ENCODE measurements at places on chromosomes 12 and 14.

- no peak for DNase-seq
These were observed 159.5 kb upstream of the HMGA2 start for GRCh38 chr12:65664715-65665250.

GRCh38 chr12:85781766-85782165, 54.4 kb downstream of the RASSF9 start:
- DNase-seq, result peak; percentile 84

- no peak for DNase-seq
These were observed 38.8 kb downstream of the TESC start for GRCh38 chr12:117060246-117060928.

DNA sequence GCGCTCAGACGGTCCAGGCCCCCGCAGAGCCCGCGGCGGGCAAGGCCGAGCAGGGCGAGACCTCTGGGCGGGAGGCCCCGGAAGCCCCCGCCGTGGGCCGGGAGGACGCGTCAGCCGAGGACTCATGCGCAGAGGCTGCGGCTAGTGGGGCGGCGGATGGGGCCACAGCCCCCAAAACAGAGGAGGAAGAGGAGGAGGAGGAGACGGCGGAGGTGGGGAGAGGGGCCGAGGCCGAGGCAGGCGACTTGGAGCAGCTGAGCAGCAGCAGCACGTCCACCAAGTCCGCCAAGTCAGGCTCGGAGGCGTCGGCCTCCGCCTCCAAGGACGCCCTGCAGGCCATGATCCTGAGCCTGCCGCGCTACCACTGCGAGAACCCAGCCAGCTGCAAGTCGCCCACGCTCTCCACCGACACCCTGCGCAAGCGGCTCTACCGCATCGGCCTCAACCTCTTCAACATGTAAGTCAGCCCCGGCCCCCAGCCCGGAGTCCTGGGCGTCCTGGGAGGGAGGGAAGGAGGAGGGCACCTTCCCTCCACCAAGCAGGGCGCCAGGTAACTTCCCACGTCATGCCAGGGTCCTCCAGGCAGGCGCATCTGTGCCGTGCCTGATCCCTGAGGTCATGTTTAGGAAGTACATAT, 72.4 kb downstream of the IQSEC3 start:
- no peak for DNase-seq

DNA sequence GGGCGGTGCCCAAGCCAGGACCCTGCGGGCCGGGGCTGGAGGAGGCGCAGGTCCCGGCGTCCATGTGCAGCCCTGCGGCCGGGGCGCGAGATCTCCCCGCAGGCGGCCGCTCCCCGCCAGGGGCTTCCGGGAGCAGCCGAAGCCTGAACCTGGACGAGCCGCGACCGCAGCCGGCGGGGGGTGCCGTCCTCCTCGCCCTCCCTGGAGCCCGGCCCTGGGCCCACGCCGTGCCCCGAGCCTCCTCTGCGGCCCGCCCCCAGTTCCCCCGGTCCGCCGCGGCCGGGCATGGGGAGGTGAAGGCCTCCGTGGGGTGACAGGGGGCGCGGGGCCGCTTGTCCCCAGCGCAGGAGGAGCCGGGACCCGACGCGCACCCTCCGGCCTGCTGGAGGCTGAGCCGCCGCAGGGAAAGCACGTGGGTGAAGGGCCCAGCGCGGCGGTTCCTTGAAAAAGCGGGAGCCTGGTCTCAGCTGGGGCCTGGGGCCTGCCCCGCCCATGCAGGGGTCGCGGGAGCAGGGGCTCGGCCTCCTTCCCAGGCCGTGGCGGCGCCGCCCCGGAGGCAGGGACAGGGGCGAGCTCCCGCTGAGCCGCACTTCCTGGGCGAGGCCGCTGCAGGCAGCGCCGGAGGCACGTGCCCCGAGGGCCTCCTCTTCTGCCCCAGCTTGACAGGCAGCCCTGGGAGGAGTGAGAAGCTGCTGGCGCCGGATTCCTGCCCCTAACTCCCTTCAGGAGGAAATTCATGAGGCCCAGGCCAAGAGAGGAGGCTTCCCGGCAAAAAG, 55.6 kb upstream of the PPP2R5C start:
- no peak for DNase-seq

DNA sequence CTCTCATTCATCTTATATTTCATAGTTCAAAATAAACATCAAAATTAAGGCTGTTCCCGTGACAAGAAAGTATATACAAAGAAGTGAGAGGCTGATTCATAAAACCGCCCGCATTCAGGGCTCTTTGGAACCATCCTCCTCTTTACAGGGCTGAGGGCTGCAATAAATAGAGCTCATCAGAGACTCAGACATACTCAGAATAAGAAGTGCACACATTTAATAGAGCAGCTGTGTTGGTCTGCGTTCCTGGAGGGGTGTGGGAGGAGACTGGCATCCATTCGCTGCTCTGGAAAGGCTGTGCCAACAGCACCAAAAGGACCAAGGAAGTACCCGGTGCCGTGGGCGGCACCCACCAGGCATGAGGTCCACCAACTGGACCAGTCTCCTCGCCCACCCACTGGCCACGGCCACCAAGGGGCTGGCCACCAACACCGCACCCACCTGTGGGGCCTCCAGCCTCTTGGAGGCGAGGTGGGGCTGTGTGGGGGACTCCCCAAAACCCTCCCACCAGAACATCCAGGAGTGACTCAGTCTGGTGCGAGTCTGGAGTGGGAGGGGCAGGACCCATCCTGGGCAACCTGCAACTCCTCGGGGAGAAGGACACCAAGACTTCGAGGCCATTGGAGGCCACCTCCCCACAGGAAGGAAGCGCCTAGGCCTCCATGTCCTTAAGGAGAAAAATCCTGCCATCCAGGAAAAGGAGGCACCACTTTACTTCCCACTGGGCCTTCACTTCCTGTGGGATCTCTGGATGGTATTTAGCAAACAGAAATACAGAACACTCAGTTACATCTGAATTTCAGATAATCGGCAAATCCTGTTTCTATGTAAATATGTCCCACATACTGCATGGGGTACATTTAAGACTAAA, 32.7 kb downstream of the VCPKMT start:
- DNase-seq, result no peak

DNA sequence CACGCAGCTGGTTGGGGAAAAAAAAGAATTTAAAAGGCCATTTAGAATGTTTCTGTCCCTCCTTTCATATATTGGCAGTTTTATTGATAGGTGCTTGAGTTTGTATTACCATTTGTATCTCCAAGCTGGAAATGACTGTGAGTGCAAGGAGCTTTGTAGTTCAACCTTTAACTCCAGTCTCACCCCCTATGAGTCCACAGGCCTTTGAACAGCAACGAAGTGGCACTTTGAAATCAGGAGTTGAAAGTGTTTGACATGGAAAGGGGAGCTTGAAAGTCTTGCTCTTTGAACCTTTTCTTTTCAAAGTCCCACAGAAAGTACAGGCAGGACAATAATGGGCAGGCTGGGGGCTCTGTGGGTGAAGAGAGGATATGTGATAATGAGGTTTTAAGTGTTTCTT, 480.3 kb downstream of the RERGL start:
- DNase-seq, result no peak

DNA sequence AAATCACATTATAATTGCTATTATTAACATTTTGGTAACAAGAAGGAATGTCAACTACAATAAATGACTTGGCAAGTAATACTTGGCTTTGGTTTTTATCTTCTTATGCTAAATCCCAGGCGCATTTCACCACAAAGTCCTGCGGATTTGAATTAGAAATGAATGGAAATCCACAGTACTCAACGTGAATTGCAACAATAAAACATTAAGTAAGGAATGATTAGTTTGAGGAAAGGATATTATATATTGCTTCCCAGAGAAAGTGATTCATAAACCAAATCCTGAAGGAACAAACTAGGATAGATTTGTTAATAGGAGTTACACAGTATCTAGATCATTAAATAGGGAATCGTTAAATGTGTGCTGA, 1089.7 kb downstream of the TRHDE start:
- no peak for DNase-seq

DNA sequence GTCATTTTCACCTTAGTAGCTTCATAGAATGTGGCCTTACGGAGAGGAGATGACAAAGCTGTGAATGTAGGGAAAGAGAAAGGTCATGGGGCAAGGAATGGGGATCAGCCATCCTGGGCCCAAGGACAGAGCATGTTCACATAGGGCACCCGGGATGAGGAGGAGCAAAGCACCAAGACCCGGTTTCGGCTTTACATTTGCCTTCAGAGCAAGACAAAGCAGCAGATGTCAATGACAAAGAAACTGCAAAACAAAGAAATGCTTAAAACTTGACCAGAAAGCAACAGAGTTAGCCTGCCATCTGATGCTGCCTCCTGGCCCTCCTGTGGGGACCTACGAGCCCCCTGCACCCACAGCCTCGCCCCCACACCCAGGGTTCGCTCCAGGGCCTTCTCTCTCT, 249.2 kb downstream of the SLC41A2 start:
- DNase-seq, result no peak

DNA sequence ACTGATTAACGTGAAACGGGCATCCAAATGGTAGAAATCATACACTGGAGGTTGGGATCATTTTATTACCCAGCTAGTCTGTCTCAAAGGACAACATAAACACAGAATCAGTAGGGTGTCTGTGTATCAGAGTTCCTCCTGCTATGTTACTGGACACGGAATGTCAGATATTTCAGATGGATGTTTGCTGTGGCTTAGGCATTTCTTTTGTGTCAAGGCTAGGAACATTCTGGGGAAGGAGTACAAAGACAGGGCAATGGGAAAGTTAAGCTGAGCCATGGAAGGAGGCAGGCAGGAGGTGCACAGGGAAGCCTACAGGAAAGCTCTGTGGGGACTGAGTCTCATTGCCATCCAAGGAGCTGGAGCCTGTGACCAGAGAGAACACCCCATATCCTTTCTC, 254.6 kb downstream of the C12orf75 start:
- no peak for DNase-seq

DNA sequence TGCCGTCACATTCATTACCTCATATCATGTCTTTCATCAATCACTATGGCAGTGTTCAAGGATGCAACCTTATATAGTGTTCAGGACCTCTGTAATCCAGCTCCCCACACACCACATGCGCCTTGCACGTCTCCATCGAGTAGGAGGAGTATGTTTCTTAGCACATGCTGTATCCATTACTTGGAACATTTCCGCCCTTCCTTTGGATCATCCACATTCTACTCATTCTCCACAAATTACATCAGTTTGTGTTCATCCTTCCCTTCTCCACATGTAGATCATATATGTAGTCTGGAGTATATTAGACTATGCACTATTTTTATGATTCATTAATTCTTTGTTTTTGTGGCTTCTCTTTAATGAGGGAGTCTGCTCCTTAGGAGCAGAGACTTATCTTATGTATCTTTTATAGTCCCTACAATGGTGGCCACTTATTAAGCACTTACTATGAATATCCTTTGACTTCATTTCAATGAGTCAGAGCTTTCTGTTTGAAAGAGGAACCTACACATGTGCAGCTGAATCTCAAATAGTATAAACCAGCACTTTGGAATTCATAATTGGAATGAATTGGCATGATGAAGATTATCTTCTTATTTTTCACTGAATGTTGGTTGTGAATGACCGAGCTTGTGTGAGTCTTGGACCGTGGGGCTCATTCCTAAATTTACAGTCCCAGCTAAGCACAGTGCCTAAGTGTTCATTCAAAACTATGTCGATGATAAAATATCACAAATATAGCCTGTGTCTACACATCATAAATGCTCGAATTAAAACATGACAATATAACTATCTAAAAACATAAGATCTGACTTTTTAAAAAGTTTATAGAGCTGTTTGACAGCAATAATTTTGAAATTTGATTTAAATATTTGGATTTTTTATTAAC, 30.2 kb upstream of the NPAS3 start:
- no peak for DNase-seq

- DNase-seq, result no peak
These were observed 1765.0 kb upstream of the FLRT2 start for GRCh38 chr14:83764656-83765599.

GRCh38 chr14:102057480-102058114, 29.2 kb downstream of the HSP90AA1 start:
- DNase-seq, result no peak

- no peak for DNase-seq
These were observed 99.9 kb downstream of the BCAT1 start for GRCh38 chr12:24848941-24849477.

DNA sequence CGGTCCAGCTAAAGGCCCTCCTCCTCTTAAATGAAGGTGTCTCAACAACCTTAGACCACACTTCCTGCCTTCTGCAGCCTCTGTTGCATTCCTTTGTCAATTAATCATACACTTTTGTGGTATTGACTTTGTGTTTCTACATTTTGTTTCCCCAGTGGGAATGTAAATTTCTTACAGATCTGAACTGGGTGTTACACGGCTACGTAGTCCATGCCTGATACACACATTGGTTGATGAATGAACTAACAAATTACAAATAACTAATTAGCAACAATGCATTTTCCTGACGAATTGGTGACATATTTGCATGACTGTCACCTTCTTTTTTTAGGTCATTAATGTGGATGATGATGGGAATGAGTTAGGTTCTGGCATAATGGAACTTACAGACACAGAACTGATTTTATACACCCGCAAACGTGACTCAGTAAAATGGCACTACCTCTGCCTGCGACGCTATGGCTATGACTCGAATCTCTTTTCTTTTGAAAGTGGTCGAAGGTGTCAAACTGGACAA, 15.2 kb upstream of the CCT2 start:
- no peak for DNase-seq

DNA sequence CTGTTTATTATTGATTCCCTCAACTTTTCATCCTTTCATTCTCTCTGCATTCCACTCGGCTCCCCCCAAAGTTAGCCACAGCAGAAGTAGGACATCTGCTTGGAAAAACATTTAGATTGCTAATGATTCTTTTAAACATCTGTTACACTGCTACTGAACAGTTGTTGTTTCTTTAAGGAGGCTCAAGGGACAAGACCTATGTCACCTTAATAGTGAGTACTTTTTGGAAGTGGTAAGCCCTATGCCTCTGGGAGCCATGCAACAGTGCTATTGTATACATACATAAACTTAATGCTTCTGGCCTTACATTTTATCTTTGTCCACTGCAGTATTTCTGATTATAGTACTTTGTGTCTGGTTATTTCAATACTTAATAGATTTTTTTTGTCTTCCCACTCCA, 628.2 kb upstream of the FOXG1 start:
- DNase-seq, result no peak

DNA sequence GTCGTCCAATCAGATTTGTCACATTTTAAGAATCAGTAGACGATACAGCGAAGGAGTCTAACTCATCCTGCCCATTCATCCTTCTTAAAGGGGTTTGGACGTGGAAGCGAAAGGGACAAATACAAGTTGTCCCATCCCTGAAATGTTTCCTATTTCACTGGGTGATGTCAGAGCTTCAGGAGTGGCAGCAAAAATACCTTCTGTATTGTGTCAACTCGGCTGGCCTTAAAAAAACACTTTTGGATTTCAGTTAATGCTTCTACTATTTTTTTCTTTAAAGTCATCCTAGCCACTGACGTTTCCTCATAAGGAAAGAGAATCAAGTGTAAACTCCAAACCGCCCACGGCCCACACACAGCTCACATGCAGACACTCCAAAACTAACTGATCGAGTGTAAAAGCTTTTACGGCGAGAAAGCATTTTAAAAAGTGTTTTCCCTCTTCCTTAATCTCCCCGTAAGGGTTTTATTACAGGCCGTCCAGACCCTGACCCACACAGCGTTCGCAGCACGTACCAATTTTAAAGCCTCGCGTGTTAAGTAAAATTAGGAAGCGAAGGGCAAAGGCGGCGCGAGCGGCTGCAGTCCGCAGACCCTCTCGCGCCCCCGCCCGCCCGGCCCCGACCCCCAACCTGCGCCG, 593 bp downstream of the CFL2 start:
- DNase-seq, result no peak

GRCh38 chr12:127422935-127423566, 843.9 kb upstream of the TMEM132C start:
- no peak for DNase-seq

GRCh38 chr14:92607251-92607650, 93.7 kb downstream of the RIN3 start:
- no peak for DNase-seq

- no peak for DNase-seq
These were observed 34.4 kb downstream of the SH2B3 start for GRCh38 chr12:111440152-111440551.

Measured in NCI-H2081 treated with DMSO at 0.1 percent for 48 hours (cell line).